ENCODE measurements at places on chromosomes 3 and 15.

DNA sequence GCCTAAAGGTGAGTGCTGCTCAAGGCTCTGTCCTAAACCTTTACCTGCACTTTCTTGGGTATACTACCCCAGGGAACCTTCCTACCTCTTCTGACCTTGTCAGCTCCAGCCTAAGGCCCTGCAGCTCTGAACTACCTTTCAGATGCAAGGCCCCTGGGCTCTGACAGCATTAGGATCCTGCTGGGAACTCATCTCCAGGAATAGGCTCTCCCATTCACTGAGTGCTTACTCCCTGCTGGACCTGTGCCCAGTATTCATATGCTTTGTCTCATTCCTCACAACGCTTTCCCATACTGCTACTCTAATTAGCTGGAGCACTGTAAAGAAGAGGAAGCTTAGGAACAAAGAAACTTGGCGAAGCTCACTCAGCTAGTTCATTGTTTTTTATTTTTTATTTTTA is 53.8 kb upstream of the RAB6B start:
- no peak for DNase-seq

DNA sequence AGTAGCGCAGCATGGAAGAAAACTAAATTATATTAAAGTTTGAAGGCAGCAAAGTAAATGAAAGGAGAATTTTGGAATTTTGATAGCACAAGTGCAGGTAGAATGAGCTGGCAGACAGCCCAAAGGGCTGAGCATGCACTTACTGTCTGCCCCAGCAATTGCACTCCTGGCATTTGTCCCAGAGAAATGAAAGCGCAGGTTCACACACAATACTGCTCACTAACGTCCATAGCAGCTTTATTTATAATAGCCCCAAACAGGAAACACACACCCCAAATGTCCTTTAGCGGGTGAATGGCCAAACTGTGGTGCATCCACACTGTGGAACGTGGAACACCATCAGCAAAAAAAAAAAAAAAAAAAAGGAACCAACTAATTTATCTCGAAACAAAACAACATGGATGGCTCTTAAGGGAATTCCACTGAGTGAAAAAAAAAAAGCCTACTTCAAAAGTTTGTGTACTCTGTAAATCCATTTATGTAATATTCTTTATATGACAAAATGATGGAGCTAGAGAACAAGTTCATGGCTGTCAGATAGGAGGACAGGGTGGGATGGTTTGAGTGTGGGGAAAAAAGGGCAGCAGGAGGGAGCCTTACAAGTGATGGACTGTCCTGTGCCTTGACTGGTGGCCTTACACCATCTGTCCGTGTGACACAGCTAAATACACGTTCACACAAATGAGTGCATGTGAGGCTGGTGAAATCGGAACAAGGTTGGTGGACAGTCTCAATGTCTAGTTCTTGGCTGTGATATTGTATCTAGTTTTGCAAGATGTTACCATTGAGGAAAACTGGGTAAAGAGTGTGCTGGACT is 6.0 kb upstream of the TM2D3 start:
- DNase-seq: no peak

- no peak for DNase-seq
Measured at GRCh38 chr15:70566047-70566835, 197.1 kb downstream of the UACA start.

- no peak for DNase-seq
Measured at GRCh38 chr15:20352241-20353200, 189.1 kb downstream of the GOLGA6L6 start.

GRCh38 chr3:48405343-48405881 is 24.5 kb downstream of the PLXNB1 start:
- DNase-seq: no peak

- DNase-seq: no peak
Measured at GRCh38 chr3:49434731-49435130, 5.6 kb upstream of the NICN1 start.

- no peak for DNase-seq
Measured at GRCh38 chr3:171829841-171830517, 13.2 kb upstream of the TMEM212 start.

DNA sequence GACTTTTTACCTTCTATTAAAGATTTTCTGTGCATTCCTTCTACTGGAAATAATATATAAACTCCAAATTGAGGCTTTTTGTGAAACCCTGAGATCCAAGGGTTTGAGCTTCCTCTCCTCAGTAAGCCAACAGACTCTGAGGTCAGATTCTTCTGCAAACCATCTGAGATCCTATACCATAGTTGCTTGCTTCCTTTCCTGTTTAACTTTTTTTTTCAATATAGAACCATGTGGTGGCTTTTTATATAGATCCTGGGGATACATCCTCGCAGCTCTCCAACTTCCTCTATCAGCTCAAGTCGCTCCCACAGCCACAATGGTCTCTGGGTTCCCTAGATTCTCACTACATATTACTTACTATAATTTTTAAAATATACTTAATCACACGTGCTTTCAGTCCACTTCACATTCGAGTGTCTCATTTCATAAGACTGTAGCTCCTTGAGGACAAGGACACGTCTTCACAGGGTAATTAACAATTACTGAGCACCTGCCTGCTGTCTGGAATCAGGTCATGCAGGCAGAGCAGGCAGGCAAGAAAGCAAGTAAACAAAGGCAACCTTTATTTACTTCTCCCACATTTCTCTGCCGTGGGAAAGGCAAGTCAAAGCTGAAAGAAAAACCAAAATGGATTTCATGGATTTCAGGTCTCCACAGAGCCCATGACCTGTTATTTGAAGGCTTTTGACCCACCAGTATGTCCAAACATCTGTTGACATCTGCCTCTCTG is 941.5 kb downstream of the FHIT start:
- no peak for DNase-seq

- no peak for DNase-seq
Measured at GRCh38 chr3:135622215-135622614, 343.3 kb upstream of the PPP2R3A start.

DNA sequence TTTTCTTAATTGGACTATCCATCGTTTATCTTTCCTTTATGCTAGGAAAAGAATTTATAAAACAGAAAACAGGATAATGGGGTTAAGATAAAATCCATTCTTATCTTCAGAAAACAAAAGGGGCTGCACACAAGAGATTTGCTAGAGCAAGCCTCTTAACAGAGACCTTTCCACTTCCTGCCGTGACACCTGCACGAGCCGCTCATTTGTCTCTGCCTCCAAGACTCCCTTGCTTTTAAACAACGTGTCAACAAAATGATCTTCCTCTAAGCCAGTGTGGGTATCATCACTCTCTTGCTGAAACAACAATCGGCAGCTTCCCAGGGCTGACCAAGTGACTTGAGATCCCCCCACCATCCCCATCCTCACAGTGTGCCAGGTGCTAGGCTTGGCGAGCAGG is 33.1 kb downstream of the GABRB3 start:
- no peak for DNase-seq

DNA sequence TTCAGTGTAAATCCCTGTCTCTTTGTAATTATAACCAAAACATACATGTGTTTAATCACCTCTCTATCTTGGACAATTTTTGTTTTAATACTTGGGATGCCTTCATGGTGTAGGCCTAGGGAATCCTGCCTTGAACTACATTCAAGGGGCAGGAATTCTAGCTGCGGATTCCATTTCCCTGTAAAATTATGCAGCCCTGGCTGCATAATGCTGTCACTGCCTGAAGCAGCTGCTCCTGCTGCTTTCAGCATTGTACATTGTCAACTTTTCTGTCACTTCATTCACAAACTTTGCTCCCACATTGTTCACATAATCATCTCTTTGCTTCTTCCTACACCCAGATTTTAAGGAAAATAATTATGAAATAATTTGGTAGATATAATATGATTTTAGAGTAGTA is 638.7 kb downstream of the RBMS3 start:
- DNase-seq: no peak

GRCh38 chr15:33211176-33211808 is 16.8 kb upstream of the FMN1 start:
- no peak for DNase-seq

- no peak for DNase-seq
Measured at GRCh38 chr3:52521881-52522650, 11.6 kb downstream of the NT5DC2 start.

GRCh38 chr3:194612221-194612620 is 21.0 kb downstream of the TMEM44 start:
- no peak for DNase-seq

GRCh38 chr3:6785726-6786125 is 75.2 kb upstream of the GRM7 start:
- no peak for DNase-seq

GRCh38 chr15:37086521-37086920 is 13.8 kb downstream of the MEIS2 start:
- no peak for DNase-seq

DNA sequence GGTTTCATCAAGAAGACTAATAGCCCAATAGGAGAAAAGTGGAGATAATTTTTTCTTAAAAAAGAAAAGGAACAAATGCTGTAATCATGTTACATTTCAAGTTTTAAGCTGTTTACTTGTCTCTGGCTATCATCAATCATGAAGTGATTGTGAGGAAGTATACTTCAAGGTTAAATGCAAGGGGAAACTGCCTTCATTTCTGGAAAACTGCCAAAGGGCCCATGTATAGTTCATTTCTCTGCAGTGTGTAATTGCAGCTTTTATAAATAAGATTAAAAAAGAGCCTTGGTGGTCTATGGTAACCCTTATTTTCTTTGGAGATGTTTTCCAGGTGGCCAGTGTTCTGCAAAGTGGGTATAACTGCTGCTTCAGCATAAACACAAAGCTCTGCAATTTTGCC is 101.9 kb downstream of the GRM7 start:
- no peak for DNase-seq

DNA sequence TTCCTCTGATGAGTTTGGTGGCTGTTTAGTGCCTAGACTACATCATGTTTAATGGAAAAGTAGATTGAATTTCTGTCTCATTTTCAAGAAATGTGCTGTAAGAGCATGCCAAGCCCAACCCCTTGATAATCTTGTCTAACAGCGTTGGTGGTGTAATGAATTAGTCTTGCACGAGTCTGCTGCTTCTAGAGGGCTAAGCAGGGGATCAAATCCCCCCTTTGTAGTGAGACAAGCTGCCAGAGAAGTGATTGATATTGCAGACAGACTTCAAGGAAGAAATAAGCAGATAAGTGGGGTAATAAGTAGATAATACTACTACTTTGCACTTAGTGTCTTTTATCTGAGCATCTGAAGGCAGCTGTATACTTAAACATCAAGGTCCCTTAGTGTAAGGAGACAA is 141.4 kb downstream of the TP63 start:
- no peak for DNase-seq

GRCh38 chr15:68511073-68511991 is 67.5 kb upstream of the CORO2B start:
- DNase-seq: no peak

DNA sequence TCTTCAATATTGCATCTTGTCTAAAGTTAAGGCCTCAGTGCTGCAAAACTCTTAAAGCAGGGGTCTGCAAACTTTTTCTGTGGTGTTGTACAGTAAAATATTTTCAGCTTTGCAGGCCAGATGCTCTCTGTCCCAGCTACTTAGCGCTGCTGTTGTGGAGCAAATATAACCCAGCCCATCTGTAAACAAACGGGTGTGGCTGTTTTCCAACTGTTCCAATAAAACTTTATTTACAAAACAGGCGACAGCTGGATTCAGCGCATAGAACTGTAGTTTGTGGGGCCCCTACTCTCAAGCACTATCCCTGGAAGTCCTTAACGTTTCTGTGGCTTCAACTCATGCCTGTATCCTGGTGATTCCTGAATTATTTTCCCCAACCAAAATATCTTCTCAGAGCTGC is 365.0 kb downstream of the FOXP1 start:
- DNase-seq: no peak

GRCh38 chr3:129644836-129645235 is 38.4 kb upstream of the PLXND1 start:
- no peak for DNase-seq

- DNase-seq: no peak
Measured at GRCh38 chr3:53804697-53805462, 41.3 kb downstream of the CHDH start.

DNA sequence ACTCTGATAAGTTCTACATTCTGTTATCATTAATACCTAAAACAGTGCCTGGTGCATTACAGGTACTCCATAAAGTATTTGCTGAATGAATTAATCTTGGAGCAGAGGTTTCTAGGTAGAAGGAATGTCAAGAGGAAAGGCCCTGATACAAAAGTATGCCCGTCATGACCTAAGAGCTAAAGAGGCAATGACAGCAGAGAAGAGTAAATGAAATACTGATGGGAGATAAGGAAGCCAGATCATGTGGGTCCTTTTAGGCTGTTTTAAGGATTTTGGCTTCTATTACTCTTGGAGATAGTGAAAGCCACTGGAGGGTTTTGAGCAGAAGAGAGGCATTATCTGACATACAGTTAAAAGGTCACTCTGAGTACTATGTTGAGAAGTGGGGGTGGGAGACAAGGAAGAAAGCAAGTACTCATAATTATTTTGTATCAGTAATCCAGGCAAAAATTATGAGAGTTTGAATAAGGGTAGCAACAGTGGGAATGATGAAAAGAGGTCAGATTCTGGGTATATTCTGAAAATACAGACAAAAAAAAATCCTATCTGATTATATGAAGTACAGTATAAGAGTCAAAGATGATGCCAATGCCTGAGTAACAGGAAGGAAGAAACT is 48.3 kb downstream of the DENND4A start:
- DNase-seq: no peak

DNA sequence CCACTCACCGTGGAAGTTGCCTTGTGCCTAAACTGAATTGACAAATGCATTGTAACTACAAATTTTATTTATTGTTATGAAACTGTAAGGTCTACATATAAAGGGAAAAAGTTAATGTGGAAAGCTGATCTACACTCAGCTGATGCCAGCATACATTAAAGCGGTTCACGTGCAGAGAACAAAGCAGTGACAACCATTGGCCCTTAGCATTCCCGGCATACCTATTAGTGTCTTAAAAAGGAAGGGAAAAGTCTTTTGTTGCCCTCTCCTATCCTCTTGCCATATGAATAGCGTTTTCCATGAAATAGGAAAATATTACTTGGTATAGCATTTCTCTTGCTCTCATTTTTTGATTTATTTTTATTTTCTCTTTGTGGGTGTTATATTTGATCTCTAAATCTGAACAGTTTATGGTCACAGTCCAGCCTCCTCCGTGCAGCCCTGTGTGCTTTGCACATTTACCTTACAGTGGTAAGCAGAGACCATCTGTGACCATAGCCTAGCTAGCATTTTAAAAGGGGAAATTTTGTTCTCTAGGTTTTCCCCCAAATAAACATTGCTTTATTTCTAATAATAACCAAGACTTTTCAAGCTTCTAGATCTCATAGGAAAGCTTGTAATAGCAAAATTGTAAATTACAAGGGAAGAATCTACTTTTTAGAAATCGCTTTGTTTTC is 89.7 kb upstream of the CGNL1 start:
- DNase-seq: no peak

DNA sequence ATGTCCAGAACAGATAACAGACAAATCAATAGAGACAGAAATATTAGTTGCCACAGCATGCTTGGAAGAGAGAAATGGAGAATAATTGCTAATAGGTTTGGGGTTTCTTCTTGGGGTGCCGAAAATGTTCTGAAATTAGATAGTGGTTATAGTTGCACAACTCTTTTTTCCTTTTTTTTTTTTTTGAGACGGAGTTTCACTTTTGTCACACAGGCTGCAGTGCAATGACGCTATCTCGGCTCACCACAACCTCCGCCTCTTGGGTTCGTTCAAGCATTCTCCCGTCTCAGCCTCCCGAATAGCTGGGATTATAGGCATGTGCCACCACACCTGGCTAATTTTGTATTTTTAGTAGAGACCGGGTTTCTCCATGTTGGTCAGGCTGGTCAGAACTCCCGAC is 163.3 kb downstream of the PLCH1 start:
- no peak for DNase-seq

GRCh38 chr3:144480416-144480919 is 508.8 kb downstream of the DIPK2A start:
- DNase-seq: no peak

GRCh38 chr15:57732526-57733331 is 26.2 kb downstream of the POLR2M start:
- DNase-seq: peak; percentile 34

Measured in activated gamma-delta T cell treated with Interleukin-2 at 50 U/mL for 16 hours (primary cell).